ENCODE measurements at places on chromosomes 7 and 10. TPM values are rescaled to one million over a fixed set of nuclear protein-coding genes. Genes with fewer than 3 reads are reported as not detected.

Gene MYH16
- not detected for total RNA-seq

Gene LOXL4
- total RNA-seq: 1.6 TPM

- H3K4me3 ChIP-seq: no peak overlapping the region
- no peaks in the 10 kb centered on the region for H3K36me3 ChIP-seq
- no peaks in the 10 kb centered on the region for H3K27me3 ChIP-seq
- no peaks in the 10 kb centered on the region for H3K4me1 ChIP-seq
- no peak overlapping the region for H3K27ac ChIP-seq
Observed at GRCh38 chr10:125201791-125202622, 41.6 kb upstream of the CTBP2 start.

- H3K27me3 ChIP-seq: no peaks in the 10 kb centered on the region
- peaks cover 6% of the 10 kb centered on the region for H3K36me3 ChIP-seq
- peaks cover 61% of the 10 kb centered on the region for H3K4me1 ChIP-seq
- DNase-seq: no peak
- H3K4me3 ChIP-seq: no peak overlapping the region
Observed at GRCh38 chr10:28558186-28558585, 25.3 kb downstream of the WAC start.

GRCh38 chr10:113987805-113988204, 55.9 kb upstream of the ADRB1 start:
- H3K4me1 ChIP-seq: no peaks in the 10 kb centered on the region
- H3K36me3 ChIP-seq: no peaks in the 10 kb centered on the region
- no peak for DNase-seq
- no peak overlapping the region for H3K27ac ChIP-seq
- no peaks in the 10 kb centered on the region for H3K27me3 ChIP-seq

- peaks cover 23% of the 10 kb centered on the region for H3K4me1 ChIP-seq
- no peak for DNase-seq
- no peak overlapping the region for H3K27ac ChIP-seq
Observed at GRCh38 chr10:89263531-89263930, 12.0 kb upstream of the LIPA start.

All from right atrium auricular region (tissue), 2 donors.